ENCODE measurements at places on chromosomes 16 and 17. TPM values are rescaled to one million over a fixed set of nuclear protein-coding genes. Genes with fewer than 3 reads are reported as not detected.
A peak's percentile ranks its signal among the peaks of the same experiment; 100 is the strongest.

KRTAP16-1 gene
- polyA plus RNA-seq: not detected

GRCh38 chr17:6830383-6830986, 1.0 kb downstream of the TEKT1 start:
- no peak for DNase-seq

HSD3B7 gene
- 9.8 TPM for polyA plus RNA-seq

ZSCAN10 gene
- 0.17 TPM for polyA plus RNA-seq

DNA sequence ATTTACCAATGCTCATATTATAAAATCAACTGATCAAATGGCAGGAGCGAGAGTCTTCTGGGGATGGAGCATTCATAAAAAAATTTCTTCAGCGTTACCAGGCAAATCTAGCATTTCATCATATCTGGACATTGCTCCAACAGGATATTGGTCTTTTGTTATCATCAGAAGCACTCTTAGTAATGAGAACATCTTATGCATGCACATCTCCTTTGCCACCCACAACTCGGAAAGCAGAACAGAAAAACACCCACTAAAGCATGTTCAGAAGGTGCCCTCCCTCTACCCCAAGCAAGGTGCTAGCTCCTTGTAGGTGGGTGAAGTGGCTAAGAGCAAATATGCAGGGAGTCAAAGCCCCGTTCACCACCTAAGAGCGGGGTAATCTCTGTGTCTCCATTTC, 18.9 kb downstream of the ARHGAP17 start:
- no peak for DNase-seq

DNA sequence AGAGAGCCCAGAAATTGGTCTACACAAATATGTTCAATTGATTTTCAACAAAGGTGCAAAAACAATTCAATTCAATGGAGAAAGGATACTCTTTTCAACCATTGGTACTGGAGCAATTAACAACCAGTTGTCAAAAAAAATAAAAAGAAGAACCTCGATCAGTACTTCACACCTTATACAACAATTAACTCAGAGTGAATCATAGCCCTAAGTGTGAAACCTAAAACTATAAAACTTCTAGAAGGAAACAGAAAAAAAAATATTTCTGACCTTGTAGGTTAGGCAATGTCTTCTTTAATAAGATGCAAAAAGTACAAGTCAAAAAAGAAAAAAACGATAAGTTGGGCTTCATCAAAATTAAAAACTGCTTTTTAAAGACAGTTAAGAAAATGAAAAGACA, 56.1 kb upstream of the CHMP6 start:
- DNase-seq: no peak

DNA sequence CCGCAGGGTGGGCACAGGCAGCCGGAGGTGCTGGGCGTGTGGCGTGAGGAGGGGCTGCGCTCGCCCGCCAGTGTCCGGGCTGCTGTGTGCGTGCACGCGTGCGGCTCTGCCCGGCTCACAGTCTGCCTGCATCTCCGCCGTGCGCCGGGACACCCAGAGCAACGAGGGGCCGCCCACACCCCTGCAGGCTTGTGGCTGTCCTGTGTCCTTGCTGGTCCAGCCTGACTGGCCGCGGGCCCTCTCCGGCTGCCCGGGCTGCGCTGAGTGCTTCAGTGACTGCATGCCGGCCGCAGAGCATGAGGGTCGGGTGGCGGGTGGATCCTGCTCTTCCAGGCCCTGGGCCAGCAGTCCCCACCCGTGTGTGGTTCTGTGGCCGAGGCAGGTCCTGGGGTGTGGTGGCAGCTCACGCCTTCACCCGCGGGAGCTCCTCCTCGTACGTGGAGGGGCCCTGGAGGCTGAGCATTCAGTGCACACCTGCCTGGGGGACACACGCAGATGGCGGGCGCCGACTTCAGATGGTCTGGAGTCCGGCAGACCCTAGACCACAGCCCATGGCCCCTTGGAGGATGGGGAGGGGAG, 12.4 kb downstream of the TPSG1 start:
- no peak for DNase-seq

GRCh38 chr16:89873109-89873971, at the start of gene TCF25:
TSS of gene TCF25 (plus strand) at chr16:89873592. CDS start at chr16:89873668, 76 bp downstream.
- peak; percentile 97 for DNase-seq

GRCh38 chr16:71669926-71670536, 44.0 kb downstream of the MARVELD3 start:
- no peak for DNase-seq

KRTAP9-8 gene
- polyA plus RNA-seq: not detected

DNA sequence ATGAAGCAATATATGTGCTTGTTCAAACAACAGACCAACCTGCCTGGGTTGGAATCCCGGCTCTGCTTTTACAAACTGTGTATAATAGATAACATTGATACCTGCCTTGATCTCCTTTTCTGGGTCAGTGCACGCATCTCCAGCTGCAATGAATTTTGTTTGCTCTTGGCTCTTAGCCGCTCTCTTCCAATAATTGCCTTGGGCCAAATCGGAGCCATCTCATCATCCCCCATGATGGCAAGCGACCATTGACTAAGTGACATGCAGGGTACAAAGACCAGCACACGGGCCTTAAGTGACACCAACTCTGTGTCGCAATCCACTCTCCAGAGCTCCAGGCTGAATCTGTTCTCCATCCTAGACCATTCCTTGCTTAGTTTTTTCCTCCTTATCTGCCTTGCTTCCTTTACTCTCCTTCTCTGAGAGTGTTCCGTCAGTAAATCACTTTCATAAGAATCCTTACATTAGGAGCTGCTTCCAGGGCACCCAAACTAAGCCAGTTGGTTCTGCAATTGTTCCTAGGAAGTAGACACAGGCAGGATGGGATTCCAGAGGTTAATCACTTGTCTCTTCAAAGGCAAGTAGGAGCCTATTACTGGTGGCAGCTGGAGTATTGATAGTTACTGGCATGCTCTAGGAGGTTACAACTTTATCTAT, 134.2 kb downstream of the ABCA8 start:
- no peak for DNase-seq

- DNase-seq: no peak
Observed at GRCh38 chr16:61555718-61556441, 480.4 kb downstream of the CDH8 start.

GRCh38 chr16:26863931-26864330, 202.8 kb upstream of the C16orf82 start:
- peak; percentile 5 for DNase-seq
